IMR-90 (cell line): ENCODE measurements at places on chromosomes 16 and 17.
A peak's percentile ranks its signal among the peaks of the same experiment; 100 is the strongest.

DNA sequence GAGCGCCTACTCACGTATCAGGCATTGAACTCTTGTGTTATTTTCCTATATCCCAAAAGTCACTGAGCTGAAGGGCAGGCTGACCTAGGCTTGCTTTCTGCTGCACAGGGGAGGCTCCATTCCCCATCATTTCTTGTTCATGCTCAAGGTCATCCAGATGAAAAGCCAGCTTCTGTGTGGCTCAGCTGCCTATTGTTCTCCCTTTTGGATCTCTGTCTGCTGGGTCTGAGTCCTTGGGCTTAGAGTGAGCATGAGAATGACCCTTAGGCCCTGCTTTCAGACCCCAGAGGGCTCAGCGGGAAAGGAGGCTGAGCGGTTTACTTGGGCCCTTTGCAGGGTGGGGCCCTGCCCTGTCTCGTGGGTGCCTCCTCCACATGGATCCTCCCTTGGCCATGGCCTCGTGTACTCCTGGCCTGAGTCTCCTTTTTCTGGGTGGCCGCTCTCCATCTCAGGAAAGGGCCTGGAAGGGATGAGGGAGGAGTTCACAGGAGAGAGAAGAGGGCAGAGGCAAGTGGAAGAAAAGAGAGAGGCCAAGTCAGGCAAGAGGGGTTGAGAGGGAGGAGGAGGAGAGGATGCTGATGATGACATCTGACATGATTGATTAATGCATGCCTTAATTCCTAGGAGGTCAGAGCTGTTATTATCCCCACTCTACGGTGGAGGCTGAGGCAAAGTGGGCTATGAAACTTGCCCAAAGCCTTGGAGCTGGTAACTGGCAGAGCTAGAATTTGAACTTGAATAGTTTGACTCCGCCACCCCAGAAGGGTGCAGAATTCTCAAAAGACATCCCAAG, 19.8 kb upstream of the MAP3K14 start:
- no peak for DNase-seq

DNA sequence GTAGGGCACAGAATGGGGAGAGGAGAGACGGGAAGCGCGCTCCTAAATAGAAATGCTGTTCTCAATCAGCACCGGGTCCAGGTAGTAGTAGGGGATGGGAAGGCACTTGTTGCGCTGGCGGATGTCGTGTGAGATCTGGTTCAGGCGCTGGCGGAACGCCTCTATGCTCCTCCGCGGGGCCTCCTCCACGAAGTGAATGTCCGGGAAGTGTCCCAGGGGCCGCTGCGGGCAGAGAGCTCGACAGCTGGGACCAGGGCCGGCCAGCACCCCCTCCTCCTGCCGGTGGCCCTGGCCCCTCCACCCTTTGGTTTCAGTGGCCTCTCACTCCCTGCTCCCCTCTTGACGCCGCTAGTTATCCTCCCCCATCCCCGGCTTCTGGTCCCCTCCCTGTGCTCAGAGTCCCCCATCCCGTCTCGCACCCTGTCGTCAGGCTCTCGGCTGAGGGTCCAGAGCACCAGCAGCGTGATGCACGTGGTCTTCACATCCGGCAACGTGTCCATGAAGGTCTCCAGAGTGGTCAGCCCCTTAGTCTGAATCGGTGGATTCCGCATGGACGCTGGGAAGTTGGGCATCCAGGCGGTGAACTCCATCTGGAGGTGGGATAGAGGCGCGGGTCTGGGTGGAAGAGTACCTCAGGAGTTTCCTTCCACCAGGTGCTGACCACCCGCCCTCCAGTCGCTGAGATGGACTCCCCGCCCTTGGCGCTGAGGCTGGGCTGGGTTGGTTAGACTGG, 14.6 kb downstream of the ALOX12B start:
- no peak for DNase-seq

GRCh38 chr17:75588596-75589011, 1.0 kb downstream of the MYO15B start:
- no peak for DNase-seq

DNA sequence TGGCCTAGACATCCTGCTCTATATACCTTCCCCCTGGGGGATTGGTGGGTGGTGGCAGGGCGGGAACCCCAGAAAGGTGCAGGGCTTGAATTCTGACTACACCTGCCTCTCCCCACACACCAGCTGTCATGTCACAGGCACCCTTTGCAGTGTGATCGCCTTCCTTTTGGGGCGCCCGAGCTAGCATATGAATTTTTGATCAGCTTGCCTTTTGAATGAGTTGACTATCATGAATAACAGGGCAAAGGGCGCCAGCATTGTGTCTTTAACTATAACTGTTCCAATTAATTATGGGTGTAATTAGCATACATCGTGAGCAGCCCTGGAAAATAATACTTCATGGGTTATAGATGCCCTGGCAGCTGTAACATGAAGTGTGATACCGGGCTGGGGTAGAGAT, 72.7 kb downstream of the CYLD start:
- no peak for DNase-seq

- peak; percentile 92 for DNase-seq
These were observed 7.5 kb downstream of the NFE2L1 start for GRCh38 chr17:48055531-48056245.

- DNase-seq: no peak
These were observed 74.5 kb downstream of the NOG start for GRCh38 chr17:56667925-56668458.

GRCh38 chr16:930076-930475, 40.7 kb downstream of the LMF1 start:
- DNase-seq: no peak

DNA sequence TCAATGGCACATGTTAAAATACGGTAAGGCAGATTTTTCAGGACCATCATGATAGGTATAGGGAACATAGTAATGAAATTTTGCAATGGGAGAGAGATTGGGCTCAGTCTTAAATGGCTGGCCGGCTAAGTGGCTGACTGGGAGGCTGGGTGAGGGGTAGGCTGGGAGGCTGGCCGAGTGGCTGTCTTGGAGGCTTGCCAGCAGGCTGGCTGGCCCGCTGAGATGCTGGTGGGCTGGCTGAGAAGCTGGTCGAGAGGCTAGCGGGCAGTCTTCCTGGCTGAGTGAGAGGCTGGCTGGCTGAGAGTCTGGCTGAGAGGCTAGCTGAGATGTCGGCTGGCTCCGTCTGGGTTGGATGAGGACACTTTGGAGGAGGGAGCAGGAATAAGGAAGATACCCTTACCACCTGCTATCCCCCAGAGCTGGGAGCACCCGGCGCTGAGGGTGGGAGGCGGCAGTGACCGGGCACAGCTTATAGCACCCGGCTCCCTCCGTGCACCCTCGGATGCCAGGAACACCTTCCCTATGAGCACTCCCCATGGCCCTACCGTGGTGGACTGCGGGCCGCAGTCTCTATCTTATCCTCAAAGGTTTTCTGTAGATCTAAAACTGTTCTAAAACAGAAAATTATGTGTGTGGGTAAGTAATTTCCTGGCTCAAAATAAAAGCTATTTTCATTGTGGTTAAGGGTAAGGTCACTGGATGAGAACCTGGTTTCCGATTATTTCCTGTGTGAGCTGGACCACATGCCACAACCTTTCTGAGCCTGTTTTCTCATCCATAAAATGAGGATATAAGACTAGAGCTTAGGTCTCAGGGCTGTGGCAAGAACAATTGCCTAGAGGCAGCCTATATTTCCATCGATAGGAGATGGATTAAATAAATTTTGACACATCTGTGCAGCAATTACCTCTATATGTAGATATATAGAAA, 34.5 kb upstream of the TMC5 start:
- no peak for DNase-seq

DNA sequence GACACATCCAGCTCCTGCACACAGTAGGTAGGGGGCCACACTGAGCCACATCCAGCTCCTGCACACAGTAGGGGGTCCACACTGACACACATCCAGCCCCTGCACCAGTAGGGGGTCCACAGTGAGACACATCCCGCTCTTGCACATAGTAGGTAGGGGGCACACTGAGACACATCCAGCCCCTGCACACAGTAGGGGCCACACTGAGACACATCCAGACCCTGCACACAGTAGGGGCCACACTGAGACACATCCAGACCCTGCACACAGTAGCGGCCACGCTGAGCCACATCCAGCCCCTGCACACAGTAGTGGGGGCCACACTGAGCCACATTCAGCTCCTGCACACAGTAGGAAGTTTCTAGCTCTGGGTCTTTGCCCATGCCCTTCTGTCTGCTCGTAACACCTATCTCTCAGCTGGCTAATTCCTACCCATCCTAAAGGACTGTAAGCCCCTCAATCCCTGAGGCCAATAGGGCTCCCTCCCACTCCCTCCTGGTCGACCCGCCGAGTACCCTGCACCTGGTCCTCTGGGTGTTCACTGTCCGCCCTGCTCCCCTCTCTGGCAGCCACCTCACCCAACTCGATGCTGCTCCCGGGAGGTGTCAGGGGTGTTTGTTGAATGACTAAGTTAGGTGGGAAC, 9.4 kb upstream of the ATP2A3 start:
- no peak for DNase-seq

DNA sequence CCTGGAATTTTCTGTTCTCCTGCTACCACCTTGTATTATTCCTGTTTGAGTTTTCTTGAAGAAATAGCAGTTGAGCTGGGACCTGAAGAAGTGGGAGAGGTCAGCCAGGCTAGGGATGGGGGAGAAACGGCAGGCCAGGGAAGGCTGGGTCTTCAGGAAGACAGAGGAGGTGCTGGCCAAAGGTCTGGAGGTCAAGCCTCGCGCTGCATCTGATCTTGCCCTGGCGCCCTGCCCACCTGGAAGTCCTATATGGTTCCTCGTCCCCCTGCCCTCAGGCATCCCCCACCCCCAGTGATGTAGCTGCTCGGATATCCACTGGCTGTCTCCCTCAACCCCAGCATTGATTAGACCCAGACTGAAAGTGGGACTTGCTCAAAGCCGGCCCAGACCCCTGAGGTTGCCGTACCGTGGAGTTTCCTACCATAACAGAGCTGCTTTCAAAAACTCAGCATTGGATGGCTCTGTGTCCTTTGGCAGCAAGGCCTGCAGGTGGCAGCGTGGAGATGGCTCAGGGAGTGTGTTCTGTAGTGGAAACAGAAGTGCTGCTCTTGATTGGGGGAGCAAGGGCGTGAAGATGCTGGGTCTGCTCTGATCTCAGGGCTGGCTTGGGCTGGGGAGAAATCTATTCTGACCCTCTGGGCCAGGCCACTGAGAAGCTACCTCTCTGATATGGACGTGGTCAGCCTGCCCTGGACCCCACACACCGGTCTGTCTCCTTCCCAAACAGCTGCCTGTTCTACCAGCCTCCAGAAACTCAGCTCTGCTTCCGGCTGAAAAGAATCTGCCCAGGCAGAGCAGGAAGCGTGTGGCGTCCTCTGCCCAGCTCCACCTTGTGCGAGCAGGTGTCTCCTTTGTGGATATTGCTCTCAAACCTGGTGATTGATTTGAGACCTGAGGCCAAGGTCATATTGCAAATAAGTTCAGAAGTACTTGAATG, 107.0 kb upstream of the CACNG5 start:
- peak; percentile 50 for DNase-seq

GRCh38 chr16:9381905-9382304, 290.5 kb downstream of the HAPSTR1 start:
- no peak for DNase-seq

GRCh38 chr16:59411961-59412841, 678.1 kb upstream of the GOT2 start:
- peak; percentile 30 for DNase-seq

- no peak for DNase-seq
These were observed 18.6 kb upstream of the SLC5A10 start for GRCh38 chr17:18933102-18934058.

DNA sequence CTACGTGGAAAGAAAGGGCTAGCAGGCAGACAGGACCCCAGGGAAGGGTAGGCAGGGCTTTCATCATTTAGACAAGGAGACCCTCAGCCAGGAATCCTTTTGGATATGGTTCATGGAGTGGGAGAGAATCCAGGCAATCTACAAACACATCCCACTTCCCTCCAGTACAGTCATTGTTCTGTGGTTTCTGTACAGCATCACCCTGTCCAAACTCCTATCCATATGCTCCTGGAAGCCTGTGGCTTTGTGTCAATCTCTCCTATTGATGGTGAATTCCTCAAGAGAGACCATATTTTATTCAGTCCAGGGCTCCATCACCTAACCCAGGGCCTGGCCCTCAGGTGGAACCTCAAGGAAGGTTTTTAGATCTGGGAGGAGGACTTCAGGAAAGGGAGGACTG, 99.2 kb downstream of the SPACA3 start:
- DNase-seq: no peak

GRCh38 chr17:40958086-40958953, 8.4 kb downstream of the KRT39 start:
- DNase-seq: no peak

DNA sequence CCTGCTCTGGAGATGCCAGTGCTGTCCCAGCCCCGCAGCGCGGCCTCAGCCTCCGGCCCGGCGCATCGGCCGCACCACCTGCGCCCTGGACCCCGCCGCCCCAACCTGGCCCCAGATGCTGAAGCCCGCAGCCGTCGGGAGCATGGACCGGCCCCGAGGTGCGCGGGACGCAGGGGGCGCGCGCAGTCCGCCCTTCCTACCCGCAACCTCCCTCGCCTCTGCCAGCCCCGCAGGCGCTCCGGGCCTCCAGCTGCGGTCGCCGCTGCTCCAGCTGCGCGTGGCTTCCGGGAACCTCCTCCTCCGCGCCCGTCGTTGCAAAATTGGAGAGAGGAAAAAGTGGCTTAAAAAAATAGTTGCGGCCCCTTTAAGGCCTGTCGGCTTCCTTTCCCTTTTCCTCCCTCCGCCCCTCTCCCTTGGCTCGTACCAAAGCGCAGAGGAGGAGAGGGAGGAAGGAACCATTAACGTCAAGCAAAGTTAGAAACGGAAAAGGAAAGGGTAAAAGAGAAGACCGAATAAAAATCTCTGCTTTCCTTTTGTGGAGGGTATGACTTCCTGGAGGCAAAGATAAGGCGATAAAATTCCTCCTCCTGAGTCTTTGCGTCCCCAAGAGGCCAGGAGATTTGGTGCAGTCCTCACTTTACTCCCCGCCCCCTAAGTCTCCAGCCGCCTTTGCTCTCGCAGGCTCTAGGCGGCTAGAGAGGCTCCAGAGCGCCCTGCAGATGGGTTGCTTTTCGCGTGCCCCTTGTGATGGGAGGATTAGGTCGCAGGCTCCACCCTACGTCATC, at the start of gene CDIPT:
TSS of gene CDIPT (minus strand) at position 343 of the 785 bp plus-strand sequence. CDS start 369 bp downstream, outside the sequence.
- DNase-seq: peak; percentile 97

DNA sequence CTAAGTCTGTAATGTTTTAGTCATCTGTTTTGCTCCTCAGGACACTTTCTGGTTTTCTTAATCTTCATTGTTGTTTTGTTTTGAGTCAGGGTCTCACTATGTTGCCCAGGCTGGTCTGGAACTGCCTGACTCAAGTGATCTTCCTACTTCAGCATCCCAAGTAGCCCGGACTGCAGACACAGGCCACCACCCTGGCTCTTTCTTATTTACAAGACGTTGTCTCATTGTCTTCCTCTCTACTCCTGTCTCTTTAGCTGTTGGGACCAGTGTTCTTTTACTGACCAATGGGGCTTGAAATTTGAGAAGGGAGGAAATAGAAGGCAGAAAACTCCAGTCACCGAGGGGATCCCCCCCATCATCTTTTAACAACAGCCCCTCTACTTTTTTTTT, 1.2 kb downstream of the SCPEP1 start:
- no peak for DNase-seq

- peak; percentile 42 for DNase-seq
These were observed 6.3 kb upstream of the HOXB2 start for GRCh38 chr17:48551214-48551555.
